RCC 7860 (cell line): ENCODE measurements at places on chromosomes 11 and 22.

DNA sequence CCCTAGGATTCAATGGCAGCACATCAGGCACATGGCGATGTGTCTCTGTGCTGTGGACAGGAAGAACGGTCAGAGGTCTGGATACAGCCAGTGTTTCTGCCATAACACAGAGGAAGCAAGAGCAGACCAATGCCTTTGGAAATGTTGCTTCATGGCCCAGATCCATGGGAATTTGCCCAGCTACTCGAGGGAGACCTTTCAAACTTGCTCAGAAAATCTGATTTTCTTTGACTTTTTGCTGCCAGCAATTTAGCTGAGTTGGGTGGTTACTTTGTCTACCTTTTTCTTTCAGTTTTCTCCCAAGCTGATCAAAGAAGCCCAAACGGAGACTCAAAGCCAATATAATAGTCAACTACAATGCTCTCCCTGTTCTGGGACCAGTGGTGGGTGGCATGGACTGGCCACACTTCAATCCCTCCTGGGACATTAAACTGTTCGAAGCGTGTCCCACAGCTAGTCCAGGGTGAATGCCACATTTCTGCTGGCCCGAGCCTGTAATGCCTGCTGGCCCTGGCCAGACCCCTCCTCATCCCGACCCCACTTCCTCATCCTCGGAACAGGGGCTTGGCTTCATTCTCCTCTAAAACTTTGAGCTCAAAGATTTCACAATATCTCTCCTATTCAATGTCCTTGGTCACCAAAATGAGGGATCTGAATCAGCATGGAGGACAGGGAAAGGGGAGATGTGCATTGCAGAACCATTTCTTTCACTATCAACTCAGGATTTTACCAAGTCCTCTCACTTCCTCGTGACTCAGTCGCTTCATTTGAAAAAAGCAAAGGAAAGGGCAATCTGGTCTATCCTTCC, 93.3 kb downstream of the ABTB2 start:
- DNase-seq: no peak

GRCh38 chr11:60835534-60835846, 6.4 kb upstream of the CCDC86 start:
- no peak for DNase-seq

- DNase-seq: no peak
Measured at GRCh38 chr11:102783016-102783415, 2.6 kb upstream of the MMP10 start.

DNA sequence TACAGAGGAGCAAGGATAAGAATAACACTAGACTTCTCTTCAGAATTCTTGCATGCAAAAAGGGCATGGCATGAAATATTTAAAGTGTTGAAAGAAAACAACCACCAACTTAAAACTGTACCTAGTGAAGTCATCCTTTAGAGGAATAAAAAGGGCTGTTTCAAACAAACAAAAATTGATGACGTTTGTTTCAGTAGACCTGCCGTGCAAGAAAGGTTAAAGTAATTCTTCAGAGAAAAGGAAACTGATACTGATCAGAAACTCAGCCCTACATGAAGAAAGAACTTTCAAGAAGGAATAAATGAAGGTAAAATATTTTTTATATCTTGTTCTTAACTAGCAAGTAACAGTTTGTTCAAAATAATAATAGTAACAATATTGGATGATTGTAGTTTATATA, 27.5 kb downstream of the MRGPRX2 start:
- no peak for DNase-seq

- DNase-seq: no peak
Measured at GRCh38 chr11:65066805-65067291, 8.5 kb upstream of the NAALADL1 start.

DNA sequence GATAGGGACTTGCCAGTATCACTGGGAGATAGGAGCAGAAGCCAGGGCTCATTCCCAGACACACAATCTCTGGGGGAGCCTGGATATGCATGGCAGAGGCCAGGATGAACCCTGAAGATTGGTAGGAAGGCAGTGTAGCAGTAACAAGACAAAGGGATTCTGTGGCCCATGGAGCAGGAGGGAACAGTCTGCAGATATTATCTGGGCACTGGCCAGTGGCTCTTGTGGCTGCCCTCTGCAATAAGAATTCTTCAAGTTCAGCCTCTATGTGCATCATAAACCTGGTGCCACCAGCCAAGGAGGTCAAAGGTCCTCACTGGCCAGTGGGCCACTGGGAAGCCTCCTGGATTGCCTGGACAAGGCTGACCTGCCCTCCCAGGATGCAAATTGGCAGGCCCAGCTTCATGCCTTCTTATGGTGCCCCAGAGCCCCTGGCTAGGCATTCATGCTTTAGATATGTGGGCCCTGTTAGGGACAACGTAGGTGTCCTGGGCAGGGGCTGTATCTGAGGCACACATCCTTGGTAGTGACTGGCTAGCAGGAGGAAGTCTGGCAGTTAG, 29.2 kb downstream of the KCNQ1OT1 start:
- no peak for DNase-seq

GRCh38 chr11:47236482-47236881, 12.1 kb downstream of the ACP2 start:
- DNase-seq: no peak

DNA sequence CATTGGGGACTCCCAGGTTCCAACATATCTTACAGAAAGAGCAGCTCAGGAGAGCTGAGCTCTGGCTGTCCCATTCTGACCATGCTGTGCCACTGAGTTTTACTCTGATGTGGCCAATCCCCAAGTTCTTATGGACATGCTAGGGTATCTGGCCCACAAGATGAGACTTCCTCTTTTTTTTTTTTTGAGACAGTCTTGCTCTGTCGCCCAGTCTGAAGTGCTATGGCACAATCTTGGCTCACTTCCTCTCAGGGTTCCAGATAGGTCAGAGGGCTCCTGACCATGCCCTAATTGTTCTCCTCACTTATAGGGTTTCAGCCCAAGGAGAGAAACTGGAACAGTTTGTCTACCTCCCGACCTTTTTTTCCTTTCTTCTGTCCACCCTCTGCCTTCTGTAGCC, 152.3 kb upstream of the CCDC90B start:
- DNase-seq: no peak

DNA sequence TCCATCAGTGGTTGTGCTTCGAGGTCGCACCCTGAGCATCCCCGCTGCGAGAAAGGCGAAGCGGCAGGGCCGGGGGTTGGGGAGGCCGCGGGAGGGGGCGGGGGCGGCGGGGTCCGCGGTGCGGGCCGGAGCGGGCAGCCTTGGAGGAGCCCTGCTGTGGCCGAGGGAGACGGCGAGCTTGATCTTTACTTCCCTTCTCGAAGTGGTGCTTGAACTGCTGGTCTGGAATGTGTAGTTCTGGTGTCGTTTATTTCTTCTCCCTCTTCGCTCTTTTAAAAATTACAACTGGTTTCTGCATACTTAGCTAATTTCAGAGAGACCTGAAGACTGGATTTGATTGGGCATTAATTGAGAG, 1.1 kb downstream of the APLP2 start:
- DNase-seq: no peak

- DNase-seq: no peak
Measured at GRCh38 chr11:126544108-126545056, 188.9 kb downstream of the ST3GAL4 start.

DNA sequence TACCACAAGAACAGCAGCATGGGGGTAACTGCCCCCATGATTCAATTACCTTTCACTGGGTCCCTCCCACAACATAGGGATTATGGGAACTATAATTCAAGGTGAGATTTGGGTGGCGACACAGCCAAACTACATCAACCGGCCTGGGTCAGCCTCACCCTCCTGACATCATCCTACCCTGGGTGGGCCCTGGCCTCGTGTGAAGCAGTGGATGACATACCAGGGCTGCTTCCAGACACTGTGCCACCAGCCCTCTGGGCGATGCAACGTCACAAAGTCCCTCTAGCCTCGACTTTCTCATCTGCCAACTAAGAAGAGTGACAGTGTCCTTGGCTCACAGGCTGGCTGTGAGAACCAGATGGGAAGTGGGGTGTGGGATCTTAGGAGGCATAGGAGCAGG, 8.7 kb upstream of the TPCN2 start:
- no peak for DNase-seq

DNA sequence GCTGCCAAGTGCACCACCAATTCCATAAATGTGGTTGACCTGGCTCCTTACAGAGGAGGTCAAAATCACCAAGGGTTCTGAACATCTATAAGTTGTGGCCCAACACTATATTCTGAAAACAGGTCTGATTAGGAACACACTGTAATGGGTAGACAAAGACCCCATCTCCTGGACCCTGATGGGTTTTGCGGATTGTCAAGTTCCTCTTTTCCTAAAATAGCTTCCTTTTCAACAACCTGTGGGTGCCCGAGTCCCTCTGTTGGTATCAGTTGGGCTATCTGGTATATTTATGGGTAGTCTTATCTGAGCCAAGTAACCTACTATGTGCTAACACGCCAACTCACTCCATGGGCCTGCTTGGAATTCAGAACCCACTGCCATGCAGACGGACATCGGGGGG, 9.9 kb upstream of the CACNG2 start:
- no peak for DNase-seq

GRCh38 chr11:67265633-67266448, 432 bp upstream of the GRK2 start:
- peak; percentile 21 for DNase-seq

GRCh38 chr11:32006799-32007388, 84.0 kb upstream of the RCN1 start:
- DNase-seq: peak; percentile 7

DNA sequence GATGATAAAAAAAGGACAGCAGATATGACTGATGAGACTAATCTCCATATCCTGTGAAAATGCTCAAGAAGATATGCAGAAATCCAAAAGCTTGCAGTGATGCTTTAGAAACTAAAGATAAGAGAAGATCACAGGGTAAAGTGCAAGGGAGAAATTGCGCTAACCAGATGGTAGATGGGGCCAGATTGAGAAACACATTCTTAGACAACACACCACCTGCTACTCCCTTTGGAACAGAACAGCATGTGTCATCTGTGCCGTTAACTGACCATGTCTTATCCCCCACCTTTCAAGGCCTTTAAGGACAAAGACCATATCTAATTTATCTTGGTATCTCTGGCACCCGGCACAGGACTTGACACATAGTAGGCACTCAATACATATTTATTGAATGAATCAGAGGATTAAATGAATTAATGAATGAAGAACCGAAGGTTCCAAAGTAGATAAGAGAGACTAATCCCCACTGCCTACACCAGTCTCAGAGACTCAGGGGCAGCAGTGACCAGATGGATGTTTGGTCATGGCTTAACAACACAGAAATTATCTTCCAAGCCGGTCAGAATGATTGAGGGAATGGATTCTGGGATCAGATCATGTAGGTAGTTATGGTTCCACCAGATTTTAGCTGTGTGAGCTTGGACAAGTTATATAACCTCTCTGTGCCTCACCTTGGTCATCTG, 12.3 kb upstream of the P2RY2 start:
- DNase-seq: no peak

GRCh38 chr11:68460741-68461574, at the start of gene PPP6R3:
PPP6R3 (plus strand) TSS chr11:68460752; CDS start chr11:68537665, 76,913 bp downstream.
- DNase-seq: no peak

GRCh38 chr22:25374869-25375268, 155.4 kb downstream of the CRYBB2 start:
- no peak for DNase-seq

DNA sequence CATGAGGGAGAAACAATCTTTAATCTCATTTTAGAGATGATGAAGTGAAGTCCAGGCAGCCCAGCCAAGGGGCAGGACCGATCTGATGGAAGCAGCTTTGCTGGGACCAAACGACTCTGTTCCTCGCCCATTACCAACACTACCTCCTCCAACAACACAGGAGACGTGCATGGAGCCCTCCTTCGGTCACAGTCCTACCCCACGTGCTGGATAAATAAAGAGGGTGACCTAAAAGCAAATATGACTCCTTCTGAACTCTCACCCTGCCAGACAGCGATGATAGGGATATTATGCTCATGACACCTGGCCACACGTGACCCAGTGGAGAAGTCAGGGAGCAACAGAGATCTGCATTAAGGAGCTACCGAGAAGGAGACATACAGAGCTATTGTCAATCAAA, 26.0 kb downstream of the SCGB1A1 start:
- no peak for DNase-seq

GRCh38 chr22:41286639-41287091, 678 bp upstream of the RANGAP1 start:
- peak; percentile 32 for DNase-seq

DNA sequence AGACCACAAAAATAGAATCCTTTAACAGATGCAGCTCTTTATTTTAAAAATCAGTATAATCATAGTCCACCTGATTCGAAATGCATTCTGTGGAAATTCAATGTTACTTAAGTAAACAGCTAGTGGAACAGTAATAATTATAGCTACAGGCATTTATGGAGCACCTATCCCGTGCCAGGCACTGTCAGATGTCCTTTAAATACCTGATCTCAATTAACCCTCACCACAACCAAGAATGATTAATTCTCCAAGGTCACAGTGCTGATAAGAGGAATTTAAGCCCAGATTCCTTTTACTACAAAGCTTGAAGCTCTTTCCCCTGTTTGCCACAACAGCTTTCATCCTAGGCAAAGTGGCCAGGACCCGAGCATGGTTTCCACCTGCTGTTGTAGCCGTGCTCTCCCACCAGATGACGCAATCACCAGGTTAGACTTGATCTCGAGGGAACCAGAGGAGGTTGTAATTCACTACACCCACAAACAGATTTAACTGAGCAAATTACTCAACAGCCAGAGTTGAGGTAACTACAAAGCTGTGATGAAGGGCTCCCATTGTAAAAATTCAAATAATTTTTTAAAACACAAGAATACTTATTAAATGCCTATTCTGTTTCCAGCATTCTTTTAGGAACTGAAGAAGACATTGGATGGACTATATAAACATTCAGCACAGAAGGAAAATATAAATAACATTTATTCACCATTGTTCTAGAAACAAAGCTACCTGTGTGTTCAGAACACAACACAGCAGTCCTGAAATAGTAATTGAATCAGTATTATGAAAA, 10.3 kb downstream of the PRDM10 start:
- DNase-seq: peak; percentile 7

GRCh38 chr11:76318744-76319384, 62.1 kb downstream of the THAP12 start:
- DNase-seq: peak; percentile 41

DNA sequence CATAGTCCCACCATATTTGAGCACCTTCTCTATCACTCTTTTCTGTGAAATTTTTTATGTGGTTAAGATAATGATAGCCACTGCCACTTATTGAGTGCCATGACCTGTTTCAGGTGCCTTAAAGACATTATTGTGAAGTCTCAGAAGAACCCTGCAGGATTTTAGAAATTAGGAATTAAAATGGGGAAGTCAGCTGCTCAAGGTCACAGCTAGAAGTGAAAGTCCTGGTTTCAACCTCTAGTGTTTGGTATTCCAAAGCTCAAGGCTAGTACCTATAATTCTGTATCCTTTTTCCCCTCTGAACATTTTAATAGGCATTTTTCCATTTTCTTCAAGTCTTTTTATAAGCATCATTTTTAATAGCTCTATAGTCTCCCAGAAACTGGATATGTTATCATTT, 9.0 kb upstream of the RRM1 start:
- no peak for DNase-seq

GRCh38 chr11:126506789-126507188, 151.3 kb downstream of the ST3GAL4 start:
- DNase-seq: no peak

GRCh38 chr22:18145676-18146388, 4.1 kb upstream of the USP18 start:
- no peak for DNase-seq
